NAMALWA (cell line): ENCODE measurements at places on chromosomes 7 and 10.

DNA sequence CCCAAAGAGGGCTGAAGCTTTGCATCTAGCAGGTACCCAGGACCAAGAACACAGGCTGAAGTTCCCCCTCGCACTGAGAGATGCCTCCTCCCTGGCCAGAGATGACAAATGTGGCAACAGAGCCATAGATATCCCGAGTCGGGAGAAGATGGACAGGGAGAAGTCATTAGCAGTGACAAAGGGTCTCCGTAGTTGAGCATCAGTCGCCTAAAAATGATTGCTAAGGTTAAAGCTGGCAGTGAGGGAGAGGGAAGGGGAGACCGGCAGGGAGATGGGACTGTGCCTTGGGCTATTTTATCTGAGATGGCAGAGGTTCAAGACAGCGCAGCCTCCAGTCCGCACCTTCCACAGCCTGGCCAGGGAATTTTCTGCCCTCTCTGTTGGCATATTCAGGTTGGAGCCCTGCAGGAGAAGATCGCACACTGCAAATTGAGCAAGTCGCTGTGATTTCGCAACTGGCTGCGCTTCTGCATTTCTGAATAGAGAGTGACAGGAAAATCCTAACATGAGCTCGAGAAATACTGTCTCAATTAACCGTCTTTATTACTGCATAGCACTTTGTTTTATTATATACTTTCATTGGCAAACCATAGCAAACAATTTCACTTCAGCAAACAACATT is 238.9 kb upstream of the GPR26 start:
- no peak for DNase-seq

DNA sequence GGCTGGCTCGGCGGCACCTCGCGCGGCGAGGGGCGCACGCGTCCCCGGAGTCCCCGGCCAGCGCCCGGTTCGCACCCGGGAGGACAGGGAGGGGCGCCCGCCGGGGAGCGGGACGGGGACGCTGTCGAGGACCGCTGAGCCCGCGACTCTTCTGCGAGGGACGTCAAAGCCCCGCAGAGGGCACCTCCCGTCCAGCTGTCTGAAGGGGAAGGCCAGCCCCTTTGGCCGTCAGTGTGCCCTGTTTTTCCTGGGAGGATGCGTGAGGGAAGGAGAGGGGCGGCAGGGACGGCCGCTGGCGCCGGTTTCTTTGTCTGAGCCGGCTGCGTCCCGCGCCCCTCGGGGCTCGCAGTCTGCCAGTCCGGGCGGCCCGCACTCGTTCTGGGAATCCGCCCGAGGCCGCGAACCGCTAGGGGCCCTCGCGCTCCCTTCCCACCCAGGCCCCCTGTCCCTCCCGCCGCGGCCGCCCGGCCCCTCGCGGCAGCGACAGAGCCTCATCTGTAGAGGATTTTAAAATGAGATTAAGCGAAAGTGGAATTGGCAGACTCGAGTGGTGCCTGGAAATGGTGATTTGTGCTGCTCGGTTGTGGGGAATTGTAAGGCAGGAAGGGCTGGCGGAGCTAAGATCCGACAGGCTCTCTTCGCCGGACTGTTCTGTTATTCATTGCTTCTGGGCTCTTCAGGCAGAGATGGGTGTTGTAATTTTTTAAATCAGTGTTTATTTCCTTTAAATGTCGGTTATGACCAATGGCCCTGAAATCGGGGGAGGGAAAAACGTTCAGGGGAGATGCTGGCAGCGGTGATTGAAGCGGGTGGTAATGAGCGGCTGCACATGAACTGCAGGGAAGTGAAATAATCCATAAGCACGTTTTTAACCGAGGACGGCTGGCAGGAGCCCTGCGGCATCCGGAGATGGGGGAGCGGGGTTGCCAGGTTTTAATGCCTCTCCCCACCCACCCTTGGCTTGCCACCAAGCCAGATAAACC is 618 bp upstream of the RELN start:
- DNase-seq = no peak

DNA sequence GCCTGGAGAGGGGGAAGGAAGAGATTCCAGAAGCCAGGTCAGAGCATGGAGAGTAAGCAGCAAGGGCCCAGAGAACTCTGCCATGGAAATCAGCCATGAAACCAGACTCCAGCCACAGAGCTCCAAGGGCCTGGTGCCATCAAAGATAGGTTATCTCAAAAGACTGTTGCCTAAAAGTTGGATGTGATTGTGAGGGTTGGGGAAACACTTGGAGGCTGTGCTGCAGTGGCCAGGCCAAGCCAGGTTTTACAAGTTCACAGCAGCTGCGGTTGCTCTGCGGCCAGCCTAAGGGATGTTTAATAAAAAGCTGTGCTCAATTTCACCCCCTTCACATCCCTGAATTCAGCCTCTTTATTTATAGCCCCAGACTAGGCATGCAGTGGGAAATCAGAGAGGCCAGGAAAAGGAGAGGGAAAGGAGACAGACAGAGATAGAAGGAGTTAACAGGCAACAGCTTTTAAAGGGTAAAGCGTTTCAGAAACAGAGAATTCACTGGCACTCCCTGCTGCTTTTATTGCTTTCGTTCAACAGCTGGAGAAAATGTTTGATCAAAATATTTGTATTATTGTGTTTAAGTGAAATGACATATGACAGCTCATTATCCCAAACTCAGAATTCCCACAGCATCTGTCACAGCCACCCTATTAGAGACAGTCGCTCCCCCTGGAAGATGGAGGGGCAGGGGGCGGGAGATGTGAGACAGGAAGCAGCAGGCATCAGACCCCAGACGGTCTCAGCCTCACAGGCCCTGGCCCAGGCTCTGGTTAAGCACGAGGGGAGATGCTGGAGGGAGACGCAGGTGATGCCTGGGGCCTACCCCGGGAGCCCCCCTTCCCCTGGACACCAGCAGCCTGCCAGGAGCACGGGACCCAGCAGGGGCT is 140.1 kb downstream of the GLI3 start:
- no peak for DNase-seq

- no peak for DNase-seq
Measured at GRCh38 chr10:63595072-63595471, 73.9 kb downstream of the REEP3 start.
